ENCODE measurements at places on chromosomes 7 and 10. TPM values are rescaled to one million over a fixed set of nuclear protein-coding genes. Genes with fewer than 3 reads are reported as not detected.

The HSPB1 gene
- 23.0 TPM for total RNA-seq

The CYP3A5 gene
- total RNA-seq: not detected

DNA sequence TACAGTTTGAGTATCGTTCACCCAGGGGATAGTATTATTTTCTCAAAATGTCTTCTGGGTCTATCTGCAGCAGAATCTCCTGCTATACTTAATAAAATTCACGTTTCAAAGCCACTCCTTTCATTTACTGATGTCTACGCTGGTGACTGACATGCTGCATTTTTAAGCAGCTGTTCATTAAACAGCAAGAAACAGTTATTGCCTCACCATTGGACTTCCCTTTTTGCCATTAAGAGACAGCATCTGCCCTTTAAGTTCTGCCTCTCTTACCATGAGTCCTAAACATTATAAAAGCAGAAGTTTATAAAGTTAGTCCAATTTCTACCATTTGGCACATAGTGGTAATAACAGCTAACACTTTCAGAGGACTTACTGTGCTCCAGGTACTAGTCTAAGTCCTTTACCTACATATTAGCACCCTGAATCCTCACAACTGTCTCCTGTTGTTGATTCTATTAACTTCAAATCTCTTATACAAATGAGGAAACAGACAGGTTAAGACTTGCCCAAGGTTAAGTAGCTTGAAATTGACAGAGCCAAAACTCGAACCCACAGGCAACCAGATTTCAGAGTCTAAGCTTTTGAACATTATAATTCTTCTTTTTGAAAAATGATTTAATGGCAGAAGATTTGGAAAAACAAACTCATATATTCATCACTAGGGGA lies 169.5 kb downstream of the SNX13 start:
- DNase-seq: no peak

DNA sequence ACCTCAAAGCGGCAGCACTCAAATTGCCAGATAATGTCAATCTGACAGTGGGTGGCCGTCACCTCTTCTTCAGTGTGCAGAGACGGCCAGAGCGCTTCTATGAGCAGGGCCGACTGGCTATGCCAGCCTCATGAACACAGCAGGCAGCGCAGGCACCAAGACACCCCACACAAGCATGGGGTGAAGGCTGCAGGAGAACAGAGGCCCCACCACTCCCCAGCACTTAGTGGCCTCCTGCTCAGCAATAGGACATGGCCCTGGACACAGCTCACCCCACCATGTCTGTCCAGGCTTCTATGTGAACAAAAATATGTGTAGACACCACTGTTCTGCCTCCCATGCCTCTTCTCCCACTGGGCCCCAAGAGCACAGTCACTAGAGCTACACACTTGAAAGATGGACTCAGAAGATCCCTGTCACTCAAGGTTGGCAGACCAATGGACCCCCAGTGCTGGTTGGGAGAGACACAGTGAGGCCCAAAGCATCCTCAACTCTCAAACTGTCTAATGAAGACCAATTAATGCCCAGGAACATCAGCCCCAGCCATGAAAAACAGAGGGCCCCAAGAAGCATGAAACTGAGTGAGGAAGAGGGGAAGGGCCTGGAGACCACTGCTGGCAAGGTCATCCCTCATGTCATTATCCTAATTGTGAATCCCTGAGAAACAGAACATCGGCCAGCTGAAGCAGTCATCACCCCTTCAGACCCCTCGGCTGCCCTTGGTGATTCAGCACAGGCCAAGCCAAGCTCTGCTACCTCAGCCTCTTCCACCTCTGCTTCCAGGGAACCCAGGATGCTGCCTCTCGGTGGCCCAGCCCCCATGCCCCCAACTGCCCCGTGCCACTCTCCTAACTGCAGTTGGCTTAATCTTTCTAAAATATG lies 77.7 kb downstream of the GRID1 start:
- no peak for DNase-seq

- no peak for DNase-seq
These were observed 61.5 kb upstream of the TM9SF3 start for GRCh38 chr10:96648297-96648696.

DNA sequence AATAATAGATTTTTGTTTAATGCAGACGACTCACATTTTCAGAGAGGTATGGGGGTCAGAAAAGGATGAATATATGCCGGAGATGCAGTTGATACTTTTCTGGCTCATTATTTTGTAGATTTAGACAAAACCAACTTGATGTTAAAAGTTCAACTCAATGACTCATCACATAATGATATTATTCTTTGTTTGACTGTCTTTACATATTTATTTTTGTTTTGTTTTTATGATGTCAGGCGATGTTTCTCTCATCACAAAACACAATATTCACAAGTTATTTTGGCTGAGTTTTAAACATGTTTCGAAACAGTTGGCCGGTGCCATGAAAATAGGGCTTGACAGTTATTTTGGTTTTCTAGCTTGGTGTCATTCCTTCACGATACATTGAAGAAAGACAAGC lies 1.3 kb downstream of the GJD4 start:
- no peak for DNase-seq

- DNase-seq: no peak
These were observed 882 bp downstream of the PDCD11 start for GRCh38 chr10:103397191-103397825.

- no peak for DNase-seq
These were observed 28.0 kb downstream of the NUDT1 start for GRCh38 chr7:2269991-2270460.

GRCh38 chr7:72326365-72326764 lies 85.8 kb downstream of the CALN1 start:
- DNase-seq: no peak

DNA sequence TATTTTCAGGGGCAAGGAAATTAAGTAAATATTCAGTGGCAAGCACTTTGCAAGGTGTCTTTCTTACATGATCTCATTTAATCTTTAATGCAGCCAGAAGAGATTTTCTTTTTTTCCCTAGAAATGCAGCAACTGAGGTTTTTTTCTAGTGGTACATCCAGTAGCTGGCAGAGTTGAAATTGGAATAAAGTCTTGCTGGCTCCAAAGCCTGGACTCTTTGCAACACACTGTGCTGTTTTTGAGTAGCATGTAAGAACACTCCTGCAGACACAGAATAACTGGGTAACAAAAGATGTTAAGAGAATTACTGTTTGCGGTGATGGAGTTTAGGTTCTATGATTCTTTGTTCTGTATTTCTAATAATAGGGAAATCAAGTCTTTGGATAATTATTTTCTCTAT lies 123.6 kb downstream of the PON1 start:
- DNase-seq: no peak

DNA sequence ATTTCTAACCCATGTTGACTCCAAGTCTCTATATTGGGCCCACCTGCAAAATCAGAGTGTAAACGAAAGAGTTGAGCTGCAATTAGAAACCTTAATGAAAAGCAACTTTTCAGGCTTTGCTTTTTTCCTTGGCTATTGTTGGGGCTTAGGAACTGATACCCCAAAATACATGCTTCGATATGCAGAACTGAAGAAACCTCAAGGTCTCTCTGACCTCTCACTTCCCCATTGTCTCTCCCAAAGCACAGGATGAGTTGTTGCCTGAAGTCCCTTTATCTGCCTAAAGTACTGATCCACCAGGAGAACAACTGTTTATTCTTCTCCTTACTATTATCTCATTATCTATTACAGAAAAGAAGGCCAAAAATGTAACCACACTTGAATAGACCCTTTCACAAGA lies 666.0 kb upstream of the LRRTM3 start:
- DNase-seq: no peak

All from CD4-positive, CD25-positive, alpha-beta regulatory T cell (primary cell).